ENCODE measurements at places on chromosomes 11 and 22.
A peak's percentile ranks its signal among the peaks of the same experiment; 100 is the strongest.

GRCh38 chr11:12245549-12246016 lies 131.8 kb upstream of the PARVA start:
- H3K4me3 ChIP-seq: no peak overlapping the region
- no peak overlapping the region for H3K27ac ChIP-seq
- DNase-seq: no peak
- no peaks in the 10 kb centered on the region for H3K36me3 ChIP-seq

GRCh38 chr11:107769189-107769588 lies 57.3 kb upstream of the SLN start:
- H3K27me3 ChIP-seq: no peaks in the 10 kb centered on the region
- no peaks in the 10 kb centered on the region for H3K36me3 ChIP-seq
- H3K27ac ChIP-seq: no peak overlapping the region
- peaks cover 19% of the 10 kb centered on the region for H3K4me1 ChIP-seq

GRCh38 chr22:20088263-20088648 lies 8.2 kb downstream of the DGCR8 start:
- peaks cover 73% of the 10 kb centered on the region for H3K36me3 ChIP-seq
- DNase-seq: no peak
- no peaks in the 10 kb centered on the region for H3K4me1 ChIP-seq

GRCh38 chr22:35894464-35894878 lies 134.2 kb downstream of the RBFOX2 start:
- DNase-seq: no peak
- H3K36me3 ChIP-seq: no peaks in the 10 kb centered on the region
- no peak overlapping the region for H3K4me3 ChIP-seq
- 0 out of 2 replicates have a peak, but pooled peaks cover 6% of the 10 kb centered on the region for H3K4me1 ChIP-seq

DNA sequence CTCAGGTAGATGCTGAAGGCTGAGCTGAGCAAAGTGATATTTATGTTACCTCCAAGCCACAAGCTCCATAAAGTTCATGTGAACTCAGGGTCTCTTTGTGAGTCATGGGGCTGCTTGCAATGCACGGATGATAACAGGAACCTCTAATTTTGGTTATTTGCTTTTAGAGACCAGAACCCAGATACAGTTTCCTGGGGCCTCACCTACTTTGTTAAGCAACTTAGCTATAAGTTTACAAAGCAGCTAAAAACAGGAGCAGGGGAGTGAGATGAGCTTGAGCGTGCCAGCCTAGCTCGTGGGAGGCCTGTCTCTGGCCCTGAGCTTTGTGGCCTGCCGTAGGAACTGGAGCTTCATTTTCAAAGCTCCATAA lies 29.2 kb downstream of the SREBF2 start:
- H3K27ac ChIP-seq: 0 out of 2 replicates have a peak overlapping the region, but pooled peaks have one; percentile 22
- peaks cover 22% of the 10 kb centered on the region for H3K4me1 ChIP-seq
- no peaks in the 10 kb centered on the region for H3K27me3 ChIP-seq
- no peak for DNase-seq
- no peak overlapping the region for H3K4me3 ChIP-seq
- no peaks in the 10 kb centered on the region for H3K36me3 ChIP-seq

DNA sequence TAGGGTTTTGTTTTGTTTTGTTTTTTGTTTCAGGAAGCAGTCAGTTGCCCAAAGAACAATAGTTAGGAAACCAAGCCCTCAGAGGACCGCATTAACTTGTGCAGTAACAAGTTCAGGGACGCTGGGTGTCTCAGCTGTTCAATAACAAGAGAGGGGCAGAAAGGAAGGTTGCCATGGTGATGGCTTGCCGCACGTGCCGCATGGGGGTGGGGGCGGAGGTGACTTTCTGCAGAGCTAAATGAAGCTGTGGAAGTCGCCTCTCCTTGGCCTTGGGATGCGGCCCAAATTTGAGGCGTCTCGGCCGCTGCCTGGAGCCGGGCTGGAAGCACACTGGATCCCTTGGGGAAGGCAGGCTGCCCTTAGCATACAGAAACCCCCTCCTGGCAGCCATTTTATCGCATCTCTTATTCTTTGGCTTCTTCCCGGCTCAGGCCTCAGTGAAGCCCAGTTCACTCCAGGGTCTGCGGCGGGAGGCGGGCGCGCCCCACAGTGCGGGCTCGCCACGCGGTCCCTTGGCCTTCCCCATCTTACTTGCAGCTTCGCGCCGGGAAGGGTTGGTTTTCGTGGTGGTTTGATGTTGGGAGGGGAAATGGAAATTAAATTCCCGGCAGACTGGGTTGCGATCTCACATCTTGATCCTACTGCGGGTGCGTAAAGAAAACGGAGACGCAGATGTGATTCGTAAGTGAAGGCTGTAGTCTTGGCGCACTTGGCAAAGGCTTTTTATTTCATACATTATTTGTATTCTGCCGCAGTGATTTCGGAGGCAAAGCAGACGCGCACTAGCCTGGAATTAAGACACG lies 94.3 kb downstream of the SLC17A6 start:
- H3K27ac ChIP-seq: no peak overlapping the region
- no peak for DNase-seq
- no peaks in the 10 kb centered on the region for H3K4me1 ChIP-seq
- H3K36me3 ChIP-seq: no peaks in the 10 kb centered on the region

- no peak for DNase-seq
- no peak overlapping the region for H3K27ac ChIP-seq
- no peak overlapping the region for H3K4me3 ChIP-seq
- no peaks in the 10 kb centered on the region for H3K27me3 ChIP-seq
- H3K4me1 ChIP-seq: peaks cover 6% of the 10 kb centered on the region
Observed at GRCh38 chr22:19629331-19629719, 85.0 kb upstream of the SEPTIN5 start.

DNA sequence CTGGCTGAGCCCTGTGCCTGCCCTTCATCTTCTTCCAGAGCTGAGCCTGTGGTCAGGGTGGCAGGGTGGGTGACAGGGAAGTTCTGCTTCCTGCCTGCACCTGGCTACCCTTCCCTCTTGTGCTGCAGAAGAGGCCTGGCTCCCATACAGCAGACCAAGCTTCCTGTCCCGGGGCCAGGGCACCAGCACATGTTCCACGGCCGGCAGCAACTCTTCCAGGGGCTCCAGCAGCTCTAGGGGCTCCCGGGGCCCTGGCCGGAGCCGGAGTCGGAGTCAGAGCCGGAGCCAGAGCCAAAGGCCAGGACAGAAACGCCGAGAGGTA lies 15.0 kb downstream of the ROBO3 start:
- no peak overlapping the region for H3K4me3 ChIP-seq
- H3K27me3 ChIP-seq: no peaks in the 10 kb centered on the region
- DNase-seq: no peak
- H3K36me3 ChIP-seq: no peaks in the 10 kb centered on the region
- no peak overlapping the region for H3K27ac ChIP-seq

GRCh38 chr11:45913942-45914635 lies 3.6 kb downstream of the PEX16 start:
- DNase-seq: no peak
- H3K36me3 ChIP-seq: no peaks in the 10 kb centered on the region
- peaks cover 13% of the 10 kb centered on the region for H3K4me1 ChIP-seq
- no peaks in the 10 kb centered on the region for H3K27me3 ChIP-seq
- H3K27ac ChIP-seq: no peak overlapping the region

GRCh38 chr22:22343581-22344296 lies 99.2 kb downstream of the VPREB1 start:
- H3K4me3 ChIP-seq: no peak overlapping the region
- no peaks in the 10 kb centered on the region for H3K36me3 ChIP-seq
- H3K4me1 ChIP-seq: peaks cover 5% of the 10 kb centered on the region
- peaks cover 22% of the 10 kb centered on the region for H3K27me3 ChIP-seq
- no peak overlapping the region for H3K27ac ChIP-seq

GRCh38 chr11:37394236-37394870 lies 796.3 kb upstream of the RAG2 start:
- no peaks in the 10 kb centered on the region for H3K36me3 ChIP-seq
- no peak for DNase-seq
- no peaks in the 10 kb centered on the region for H3K4me1 ChIP-seq

DNA sequence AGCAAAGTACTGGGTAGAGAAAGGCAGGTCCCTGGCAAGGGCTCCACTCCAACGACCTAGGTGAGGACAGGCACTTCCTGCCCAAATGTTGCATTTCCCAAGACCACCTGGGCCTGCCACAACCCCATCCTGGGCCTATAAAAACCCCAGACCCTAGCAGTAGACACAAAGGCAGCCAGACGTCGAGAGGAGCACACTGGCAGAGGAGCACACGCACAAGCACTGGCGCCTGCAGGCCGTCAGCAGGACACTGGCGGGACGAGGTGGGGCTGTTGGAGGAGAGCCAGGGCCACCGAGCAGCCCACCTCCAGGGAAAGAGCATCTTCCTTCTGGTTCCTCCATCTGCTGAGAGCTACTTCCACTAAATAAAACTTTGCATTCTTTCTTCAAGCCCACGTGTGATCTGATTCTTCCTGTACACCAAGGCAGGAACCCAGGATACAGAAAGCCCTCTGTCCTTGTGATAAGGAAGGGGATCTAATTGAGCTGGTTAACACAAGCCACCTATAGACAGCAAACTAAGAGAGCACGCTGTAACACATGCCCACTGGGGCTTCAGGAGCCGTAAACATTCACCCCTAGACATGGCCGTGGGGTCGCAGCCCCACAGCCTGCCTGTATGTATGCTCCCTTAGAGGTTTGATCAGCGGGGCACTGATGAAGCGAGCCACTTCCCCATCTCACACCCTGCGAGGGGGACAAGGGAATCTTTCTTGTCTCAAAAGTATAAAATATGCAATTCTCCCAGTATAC lies 89.7 kb upstream of the MTMR2 start:
- no peak overlapping the region for H3K27ac ChIP-seq
- DNase-seq: no peak
- H3K36me3 ChIP-seq: no peaks in the 10 kb centered on the region
- H3K27me3 ChIP-seq: no peaks in the 10 kb centered on the region

DNA sequence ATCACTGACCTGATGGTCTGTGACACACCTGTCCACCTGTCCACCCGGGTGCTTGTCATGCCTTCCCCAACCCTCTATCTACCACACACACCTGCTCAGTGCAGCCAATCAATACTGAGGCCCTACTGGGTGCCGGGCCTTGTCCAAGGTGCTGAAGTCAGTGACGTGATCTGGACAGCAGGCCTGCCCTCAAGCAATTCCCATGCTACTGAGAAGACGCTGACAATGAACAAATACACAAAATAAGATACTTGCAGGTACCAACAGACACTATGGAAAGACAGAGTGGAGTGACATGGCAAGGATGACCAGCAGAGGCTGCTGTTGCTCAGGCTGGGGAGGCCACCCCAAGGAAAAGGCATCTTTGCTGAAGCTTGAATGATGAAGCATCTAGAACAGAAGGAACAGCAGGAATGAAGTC lies 21.2 kb downstream of the PLAAT3 start:
- DNase-seq: no peak
- H3K36me3 ChIP-seq: no peaks in the 10 kb centered on the region

DNA sequence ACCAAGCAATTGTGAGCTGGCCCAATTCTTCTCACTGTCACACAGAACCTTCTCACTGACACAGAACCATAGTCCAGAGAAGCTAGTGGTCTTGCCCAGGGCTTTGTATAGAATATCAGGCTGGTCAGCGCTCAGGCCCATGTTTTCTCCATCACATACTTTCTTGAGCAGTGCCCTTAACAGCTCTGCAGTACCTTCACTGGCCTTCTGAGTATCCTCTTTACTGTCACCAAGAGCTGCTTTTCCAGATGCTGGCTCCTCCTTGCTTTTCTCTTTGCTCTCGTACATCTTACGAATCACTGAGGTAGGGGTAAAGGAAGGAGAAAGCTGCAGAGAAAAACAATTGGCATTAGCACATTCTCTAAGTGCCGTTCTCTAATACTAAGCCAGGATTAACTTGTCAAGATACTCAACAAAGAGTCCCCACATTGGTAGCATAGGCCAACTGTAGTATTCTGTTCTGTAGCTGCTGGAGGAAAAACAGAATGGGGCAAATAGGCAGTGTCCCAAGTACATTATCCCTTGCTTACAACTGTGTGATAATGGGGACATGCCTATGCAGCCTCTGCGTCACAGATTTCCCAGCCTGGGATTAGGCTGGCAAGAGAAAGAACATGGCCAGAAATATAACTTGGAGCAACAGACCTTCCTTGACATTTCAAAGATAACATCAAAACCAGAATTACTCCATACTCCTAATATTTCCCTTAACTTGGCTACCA lies 43.5 kb downstream of the DRG1 start:
- DNase-seq: no peak
- no peaks in the 10 kb centered on the region for H3K27me3 ChIP-seq
- H3K4me3 ChIP-seq: no peak overlapping the region
- no peak overlapping the region for H3K27ac ChIP-seq
- no peaks in the 10 kb centered on the region for H3K4me1 ChIP-seq

DNA sequence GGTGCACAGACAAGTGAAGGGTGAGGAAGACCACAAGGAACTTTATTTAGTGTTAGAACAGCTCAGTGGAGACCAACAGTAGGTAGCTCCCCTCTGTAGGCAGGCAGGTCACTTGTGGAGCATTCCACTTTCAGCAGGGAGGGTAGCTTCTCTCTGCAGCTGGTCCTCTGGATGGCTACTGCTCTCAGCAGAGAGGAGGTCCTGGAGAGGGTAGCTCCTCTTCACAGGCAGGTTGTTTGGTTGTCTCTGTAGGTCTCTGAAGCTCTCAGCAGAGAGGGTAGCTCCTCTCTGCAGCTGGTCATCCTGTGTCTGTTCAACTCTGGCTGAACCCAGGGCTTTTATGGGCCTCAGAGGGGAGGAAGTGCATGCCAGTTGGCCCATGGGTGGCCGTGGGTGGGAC lies 6.5 kb upstream of the OOSP1 start:
- no peaks in the 10 kb centered on the region for H3K27me3 ChIP-seq
- H3K4me1 ChIP-seq: no peaks in the 10 kb centered on the region
- no peak for DNase-seq
- no peak overlapping the region for H3K27ac ChIP-seq
- no peaks in the 10 kb centered on the region for H3K36me3 ChIP-seq
- H3K4me3 ChIP-seq: no peak overlapping the region

GRCh38 chr22:21714786-21715185 lies 20.8 kb downstream of the YPEL1 start:
- H3K4me1 ChIP-seq: no peaks in the 10 kb centered on the region
- no peak for DNase-seq
- H3K4me3 ChIP-seq: no peak overlapping the region
- H3K36me3 ChIP-seq: no peaks in the 10 kb centered on the region
- H3K27ac ChIP-seq: no peak overlapping the region

DNA sequence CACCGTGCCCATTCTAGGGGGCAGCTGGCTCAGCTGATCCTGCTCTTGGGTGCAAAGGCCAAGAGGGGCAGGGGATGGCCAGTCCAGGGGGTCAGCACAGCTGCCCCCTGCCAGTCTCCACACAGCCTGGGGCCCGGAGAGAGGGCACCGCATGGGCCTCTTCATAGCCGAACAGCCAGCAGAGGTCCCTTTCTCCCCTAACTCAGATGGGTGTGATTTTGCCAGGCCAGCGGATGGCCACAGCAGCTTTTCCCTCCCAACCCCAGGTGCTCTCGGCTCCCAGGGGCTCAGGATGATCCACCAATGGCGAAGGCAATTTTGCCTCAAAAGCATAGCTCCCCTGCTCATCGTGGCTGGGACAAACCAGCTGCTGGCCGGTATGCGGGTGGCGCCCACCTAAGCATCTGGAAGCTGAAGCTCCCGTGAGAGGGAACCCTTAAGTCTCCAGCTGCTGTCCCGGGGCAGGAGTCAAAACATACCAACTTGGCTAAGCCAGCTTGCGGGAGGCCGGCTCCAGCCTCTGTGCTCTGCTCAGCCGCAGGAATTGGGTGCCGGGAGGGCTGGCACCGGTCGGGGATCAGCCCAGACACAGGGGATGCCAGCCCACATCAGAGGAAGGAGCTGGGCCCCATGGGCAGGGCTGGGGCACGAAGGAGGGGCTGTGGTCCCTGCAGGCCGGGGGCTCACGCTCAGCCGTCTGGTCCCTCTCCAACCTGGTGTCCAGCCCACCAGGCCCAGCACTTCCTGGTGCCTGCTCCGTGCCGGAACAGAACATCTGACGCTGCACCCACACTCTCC lies 30.5 kb upstream of the GNB1L start:
- peaks cover 23% of the 10 kb centered on the region for H3K4me1 ChIP-seq
- no peak overlapping the region for H3K27ac ChIP-seq
- DNase-seq: no peak
- no peaks in the 10 kb centered on the region for H3K27me3 ChIP-seq

All from HCT116 (cell line).